ENCODE measurements at places on chromosomes 7 and 10.

DNA sequence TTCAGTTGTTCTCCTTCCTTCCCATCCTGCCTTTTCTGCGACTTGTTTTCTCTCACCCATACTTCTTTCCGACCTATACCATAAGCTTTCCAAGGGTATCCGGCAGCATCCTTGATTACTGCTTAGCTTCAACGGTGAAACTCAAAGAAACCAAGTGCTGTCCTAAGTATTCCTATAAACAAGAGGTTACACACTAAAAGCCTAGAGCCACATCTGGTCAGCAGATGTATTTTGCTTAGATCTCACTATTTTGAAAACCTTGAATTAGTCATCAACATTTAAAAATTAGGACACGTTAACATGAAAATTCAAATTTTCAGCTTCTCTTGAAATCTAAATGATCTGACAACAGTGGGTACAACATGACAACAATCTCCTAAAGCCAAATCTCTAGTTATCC is 20.0 kb downstream of the ARHGAP21 start:
- DNase-seq, result no peak

DNA sequence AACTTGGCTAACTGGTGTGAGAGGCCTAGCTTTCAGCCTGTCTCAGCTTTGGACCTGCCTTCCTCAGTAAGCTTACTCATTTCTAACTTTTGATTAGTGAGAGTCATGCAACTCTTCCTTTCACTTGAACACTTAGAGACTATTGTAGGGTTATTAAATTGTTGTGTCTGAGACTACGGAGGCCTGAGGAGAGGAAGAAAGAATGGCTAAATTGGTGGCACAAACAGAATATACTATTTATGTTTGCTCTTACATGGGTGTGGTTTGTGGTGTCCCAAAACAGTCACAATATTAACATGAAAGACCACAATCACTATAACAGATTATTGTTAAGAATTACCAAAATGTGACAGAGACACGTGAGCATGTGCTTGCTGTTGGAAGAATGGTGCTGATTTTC is 82.1 kb downstream of the TRIM24 start:
- DNase-seq, result no peak

- DNase-seq, result no peak
Measured at GRCh38 chr10:59657724-59658123, 51.9 kb downstream of the SLC16A9 start.

- no peak for DNase-seq
Measured at GRCh38 chr10:80132299-80133139, at the start of gene PLAC9. Gene PLAC9 (plus strand): TSS chr10:80132730. CDS start chr10:80132763, 33 bp downstream.

DNA sequence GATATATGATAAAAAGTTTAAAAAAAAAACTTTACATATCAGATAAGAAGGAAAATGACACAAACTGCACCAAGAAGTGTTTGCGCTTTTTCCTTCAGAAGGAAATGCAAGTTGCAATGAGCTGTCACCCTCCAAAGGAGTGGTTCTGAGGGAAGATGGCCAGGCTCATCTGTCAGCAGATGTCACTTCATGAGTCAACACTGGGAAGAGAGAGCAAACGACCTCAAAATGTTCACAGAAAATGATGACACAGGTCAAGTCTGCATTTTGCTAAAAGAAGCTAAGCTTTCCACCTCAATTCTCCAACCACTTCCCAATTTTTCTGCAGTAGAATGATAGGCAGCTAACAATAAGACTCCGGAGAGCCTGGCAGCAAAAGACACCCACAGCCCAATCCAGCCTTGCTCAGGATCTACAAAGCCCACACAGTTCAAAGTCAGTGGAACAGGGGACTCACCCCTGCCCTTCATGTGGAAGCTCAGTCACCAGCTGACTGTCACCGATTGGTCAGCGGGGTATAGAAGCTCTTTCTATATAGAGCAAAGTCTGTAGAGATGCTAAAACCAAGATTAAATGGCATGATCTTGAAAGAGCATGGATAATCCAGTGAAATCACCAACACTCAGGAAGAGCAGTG is 155.1 kb upstream of the NEBL start:
- no peak for DNase-seq

All from CD4-positive, alpha-beta T cell treated with Interleukin-4 for 1 hour (primary cell).